ENCODE measurements at places on chromosomes 16 and 17. TPM values are rescaled to one million over a fixed set of nuclear protein-coding genes. Genes with fewer than 3 reads are reported as not detected.

- no peak for DNase-seq
Measured at GRCh38 chr17:68184816-68185436, 62.9 kb upstream of the AMZ2 start.

- DNase-seq, result peak; percentile 46
Measured at GRCh38 chr16:78608305-78608776, 508.9 kb downstream of the WWOX start.

DNA sequence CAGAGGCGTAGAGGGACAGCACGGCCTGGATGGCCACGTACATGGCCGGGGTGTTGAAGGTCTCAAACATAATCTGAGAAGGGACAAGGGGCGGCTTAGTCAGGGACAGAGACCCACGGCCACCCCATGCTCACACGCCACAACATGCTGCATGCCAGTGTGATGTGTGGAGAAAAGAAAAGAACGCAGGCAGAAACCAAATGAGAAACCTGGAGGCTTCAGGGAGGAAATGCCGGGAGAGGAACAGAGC is 1.1 kb downstream of the ACTG1 start:
- DNase-seq, result no peak

DNA sequence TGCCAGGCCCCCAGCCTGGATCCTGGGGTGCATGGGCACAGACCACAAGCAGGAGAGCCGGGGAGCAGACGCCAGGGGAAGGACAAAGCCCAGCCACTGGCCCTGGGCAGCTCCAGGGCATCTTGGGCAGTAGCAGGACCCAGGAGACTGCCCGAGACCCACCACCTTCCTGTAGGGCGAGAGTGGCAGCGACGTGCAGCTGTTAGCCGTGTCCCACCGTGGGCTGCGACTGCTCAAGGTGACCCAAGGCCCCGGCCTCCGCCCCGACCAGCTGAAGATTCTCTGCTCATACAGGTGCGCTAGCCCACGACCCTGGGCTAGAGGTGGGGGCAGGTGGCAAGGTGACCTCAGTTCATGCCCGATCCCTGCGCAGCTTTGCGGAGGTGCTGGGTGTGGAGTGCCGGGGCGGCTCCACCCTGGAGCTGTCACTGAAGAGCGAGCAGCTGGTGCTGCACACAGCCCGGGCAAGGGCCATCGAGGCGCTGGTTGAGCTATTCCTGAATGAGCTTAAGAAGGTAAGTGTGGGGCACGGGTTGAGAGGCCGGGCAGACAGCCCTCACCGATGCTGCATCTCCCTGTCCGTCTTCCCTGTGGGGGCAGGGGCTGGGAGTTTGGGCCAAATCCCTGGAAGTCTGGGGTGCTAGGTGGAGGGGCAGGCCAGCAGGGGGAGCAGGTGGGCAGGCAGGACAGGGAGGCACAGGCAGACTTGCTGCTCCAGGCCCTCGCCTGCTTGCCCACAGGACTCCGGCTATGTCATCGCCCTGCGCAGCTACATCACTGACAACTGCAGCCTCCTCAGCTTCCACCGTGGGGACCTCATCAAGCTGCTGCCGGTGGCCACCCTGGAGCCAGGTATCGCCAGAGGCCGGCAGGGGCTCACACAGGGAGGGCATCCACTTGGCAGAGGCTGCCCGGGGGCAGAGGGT is 13.5 kb upstream of the SMIM5 start:
- no peak for DNase-seq

- no peak for DNase-seq
Measured at GRCh38 chr16:86297866-86298757, 212.2 kb upstream of the FOXF1 start.

DNA sequence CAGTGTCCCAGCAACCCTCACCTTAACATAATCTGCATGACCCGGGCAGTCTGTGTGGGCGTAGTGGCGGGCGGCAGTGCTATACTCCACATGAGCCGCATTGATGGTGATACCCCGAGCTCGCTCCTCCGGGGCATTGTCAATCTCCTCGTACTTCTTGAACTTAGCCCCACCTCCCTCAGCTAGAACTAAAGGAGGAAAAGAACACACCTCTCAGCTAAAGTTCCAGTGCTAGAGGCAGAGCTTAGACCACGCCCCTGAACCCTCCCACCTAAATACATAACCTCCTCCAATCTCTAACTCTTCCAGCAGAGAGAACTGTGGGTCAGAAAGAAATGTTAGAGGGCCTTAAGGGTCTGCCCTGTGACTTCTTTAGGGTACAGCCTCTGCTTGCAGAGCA is 855 bp downstream of the TUFM start:
- peak; percentile 3 for DNase-seq

- no peak for DNase-seq
Measured at GRCh38 chr16:50400312-50400966, 31.7 kb upstream of the BRD7 start.

DNA sequence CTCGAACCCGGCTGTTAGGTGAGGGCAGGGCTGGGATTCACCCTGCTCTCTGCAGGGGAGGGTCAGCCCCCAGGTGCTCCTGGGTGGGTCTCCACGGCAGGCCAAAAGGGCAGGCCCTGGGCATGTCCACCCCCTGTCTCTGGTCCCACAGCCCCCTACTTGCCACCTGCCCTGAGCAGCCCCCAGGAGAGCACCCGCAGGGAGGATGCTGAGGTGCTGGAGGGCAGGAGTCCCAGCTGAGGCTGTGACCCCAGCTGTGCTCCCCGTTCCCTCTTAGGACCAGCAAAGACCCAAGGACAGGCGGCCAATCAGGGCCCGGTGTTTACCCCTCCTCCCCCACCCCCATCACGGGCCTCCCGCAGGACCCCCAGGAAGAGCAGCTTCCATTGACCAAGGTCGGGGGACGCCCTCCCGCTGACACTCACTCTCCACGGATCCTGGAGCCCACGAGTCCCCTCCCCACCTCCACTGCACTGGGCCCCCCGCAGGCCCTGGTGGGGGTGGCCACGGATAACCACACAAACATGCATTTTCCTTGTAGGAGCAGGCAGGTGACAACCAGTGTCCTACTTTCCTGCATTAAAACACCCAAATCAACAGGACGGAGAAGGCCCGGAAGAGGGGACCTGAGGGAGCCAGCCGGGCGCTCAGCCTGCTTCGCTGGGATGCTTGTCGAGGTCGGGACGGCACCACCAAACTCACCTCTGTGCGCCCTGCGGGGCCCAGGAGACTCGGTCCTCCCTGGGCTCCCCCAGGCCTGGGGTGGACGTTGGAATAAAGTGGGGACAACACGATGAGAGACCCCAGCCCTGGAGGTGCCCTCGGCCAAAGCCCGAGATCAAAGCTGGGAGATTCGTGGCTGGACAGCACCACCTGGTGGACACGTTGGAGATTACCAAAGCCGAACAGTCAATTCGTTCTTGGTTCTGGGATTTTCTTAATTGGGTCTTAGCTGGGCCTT is 22.5 kb upstream of the ENPP7 start:
- peak; percentile 38 for DNase-seq

- no peak for DNase-seq
Measured at GRCh38 chr16:56613706-56614105, 5.3 kb downstream of the MT2A start.

DNA sequence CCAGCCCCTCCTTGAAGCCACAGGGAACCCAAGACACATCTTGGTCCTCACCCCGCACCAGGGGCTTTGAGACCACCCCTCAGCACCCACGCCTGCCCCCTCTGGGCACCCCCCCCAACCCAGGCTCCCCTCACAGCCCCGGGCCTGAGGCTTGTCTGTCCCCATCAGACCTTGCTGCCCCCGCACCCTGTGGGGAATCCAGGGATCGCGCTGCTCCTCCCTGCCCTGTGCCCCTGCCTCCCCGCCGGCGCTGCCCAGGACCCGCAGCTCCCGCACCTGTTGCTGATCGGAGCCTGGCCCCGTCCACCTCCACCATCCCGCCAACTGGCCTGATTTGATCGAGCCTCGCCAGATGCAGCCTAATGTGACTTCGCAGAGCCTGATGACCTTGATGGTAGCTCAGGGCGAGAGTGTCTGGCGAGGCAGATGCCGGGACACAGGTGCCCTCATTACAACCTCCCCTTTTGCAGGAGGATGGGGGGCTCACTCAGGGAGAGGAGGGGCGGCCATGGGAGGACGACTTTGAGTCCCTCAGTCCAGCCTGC is 29.0 kb downstream of the SLC25A10 start:
- DNase-seq, result no peak

DNA sequence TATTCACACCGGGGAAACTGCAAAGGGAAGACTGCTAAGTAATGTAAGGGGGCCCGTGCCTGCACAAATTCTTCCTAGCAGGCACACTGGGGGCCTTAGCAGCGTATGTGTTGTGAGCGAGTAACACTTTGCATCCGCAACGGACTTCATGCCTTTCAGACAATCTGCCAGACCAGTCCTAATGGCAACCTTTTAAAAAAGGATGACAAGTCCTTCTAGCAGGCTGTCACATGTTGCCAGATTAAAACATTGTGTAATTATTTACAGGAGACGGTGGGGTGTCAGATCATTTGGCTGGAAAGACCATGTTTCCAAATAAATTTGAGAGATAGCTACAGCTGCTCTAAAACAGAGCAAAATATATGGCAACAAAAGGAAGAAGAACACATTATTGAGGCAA is 46.1 kb downstream of the CPPED1 start:
- no peak for DNase-seq

- DNase-seq, result no peak
Measured at GRCh38 chr17:29054835-29055234, 11.9 kb downstream of the PIPOX start.

GRCh38 chr17:11503308-11504035 is 94.8 kb upstream of the DNAH9 start:
- no peak for DNase-seq

GRCh38 chr17:35560703-35561102 is at the start of gene SLFN14:
SLFN14 (minus strand) TSS chr17:35560819; CDS start chr17:35558062, 2,757 bp downstream.
- DNase-seq, result no peak

- DNase-seq, result peak; percentile 97
Measured at GRCh38 chr17:1684378-1685189, at the start of gene PRPF8. PRPF8 (minus strand) TSS chr17:1684867; CDS start chr17:1684571, 296 bp downstream.

- no peak for DNase-seq
Measured at GRCh38 chr17:1111599-1112443, 68.0 kb downstream of the ABR start.

GRCh38 chr17:36937959-36938565 is 787 bp downstream of the LHX1 start:
- no peak for DNase-seq

DNA sequence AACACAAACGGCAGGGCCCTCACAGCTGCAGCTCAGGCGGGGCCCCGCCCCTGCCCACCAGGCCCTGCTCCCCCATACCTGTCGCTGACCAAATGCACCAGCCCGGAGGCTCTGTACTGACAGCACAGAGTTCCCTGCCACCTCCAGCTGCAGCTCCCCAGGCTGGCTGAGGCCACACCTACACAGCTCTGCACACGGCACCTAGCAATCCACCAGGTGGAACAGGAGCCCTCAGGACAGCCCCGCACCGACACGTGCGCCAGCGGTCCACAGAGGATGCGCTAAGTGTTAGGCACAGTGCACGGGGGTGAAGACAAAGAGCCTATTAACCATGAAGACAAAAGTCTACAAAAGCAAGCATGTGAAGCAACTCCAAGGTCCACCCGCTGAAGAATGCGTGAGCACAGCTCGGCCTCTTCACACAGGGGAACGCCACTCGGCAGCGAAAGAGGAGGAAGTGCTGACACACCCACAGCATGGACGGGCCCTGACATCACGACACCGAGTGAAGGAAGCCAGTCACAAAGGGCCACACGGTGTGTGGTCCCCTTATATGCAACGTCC is 5.4 kb downstream of the ZCCHC14 start:
- peak; percentile 53 for DNase-seq

- no peak for DNase-seq
Measured at GRCh38 chr17:75535119-75535537, 9.6 kb downstream of the LLGL2 start.

DNA sequence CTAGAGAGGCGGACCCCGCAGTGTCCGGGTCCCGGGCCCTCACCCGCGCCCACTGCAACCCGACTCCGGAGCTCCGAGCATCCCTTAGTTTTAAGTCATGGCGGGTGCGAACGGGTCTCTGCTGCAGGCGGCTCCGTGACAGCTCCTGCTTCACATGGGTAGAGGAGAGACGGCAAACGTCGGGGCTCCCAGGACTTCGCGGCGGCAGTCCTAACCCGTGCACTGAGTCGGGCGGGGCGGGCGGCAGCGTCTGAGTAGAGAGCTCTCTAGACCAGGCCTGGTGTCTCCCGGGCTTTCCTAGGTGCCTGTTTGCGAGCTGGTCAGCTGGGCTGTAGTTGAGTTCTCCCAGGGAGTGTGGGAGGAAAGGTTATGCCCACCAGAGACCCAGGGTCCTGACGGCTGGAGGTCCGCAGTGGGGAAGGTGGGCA is 345 bp downstream of the TSC2 start:
- DNase-seq, result no peak

GRCh38 chr16:46690281-46691178 is 1.1 kb downstream of the ORC6 start:
- no peak for DNase-seq

- no peak for DNase-seq
Measured at GRCh38 chr16:31215287-31216162, 1.4 kb downstream of the PYDC1 start.

DNA sequence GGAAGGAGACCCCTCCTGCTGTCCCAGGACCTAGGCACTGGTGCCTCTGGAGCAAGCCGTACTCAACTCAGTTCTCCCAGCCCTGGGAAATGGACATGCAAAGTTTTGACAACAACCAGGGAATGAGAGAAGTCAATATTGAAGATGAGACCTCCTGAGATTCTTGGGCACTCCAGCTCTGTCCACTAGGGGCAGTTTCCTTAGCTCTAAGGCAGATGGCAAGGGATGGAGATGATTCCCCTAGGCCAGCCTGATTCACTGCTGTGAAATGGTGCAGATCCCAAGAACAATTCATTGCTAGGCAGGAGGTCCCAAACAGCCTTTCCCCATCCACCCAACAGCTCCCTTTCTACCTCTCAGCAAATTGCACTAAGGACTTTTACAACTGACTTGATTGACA is 20.5 kb upstream of the SDR42E2 start:
- no peak for DNase-seq

DNA sequence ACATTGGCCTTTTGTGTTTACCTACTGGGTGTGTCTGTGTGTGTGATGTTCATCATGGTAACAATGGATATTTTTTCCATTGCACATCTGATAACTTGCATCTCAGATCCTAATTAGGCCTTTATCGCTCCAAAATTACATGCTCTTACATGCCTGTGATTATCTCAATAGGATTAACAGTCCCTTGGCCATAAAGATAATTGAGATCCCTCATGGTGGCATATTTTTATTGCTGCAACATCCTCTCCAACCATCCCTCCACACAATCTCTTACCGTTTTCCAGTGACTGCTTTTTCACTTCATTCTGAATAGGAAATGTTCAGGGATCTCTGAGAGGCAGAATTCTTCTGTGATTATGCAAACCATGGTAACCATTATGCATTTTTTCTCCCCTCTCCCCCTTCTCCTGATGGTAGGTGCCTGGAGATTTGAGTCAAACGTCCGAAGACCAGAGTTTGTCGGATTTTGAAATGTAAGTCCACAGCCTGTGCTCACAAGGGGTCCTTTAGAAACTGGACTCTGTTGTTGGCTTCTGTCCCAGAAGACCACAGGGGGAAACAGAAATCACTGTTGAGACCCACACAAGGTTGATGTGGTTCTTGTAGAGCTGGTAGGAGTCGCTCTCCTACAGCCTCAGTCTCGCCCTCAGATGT is 405.5 kb downstream of the CPPED1 start:
- no peak for DNase-seq

GRCh38 chr17:43454868-43455267 is 28.9 kb upstream of the DHX8 start:
- DNase-seq, result no peak

The ERN2 gene
- polyA plus RNA-seq, result 0.47 TPM

The KCNG4 gene
- 0.07 TPM for polyA plus RNA-seq

The BANP gene
- polyA plus RNA-seq, result 26.8 TPM

The MSLN gene
- polyA plus RNA-seq, result 17.1 TPM

The OMG gene
- 0.48 TPM for polyA plus RNA-seq

The UBFD1 gene
- 82.7 TPM for polyA plus RNA-seq

The MYH11 gene
- 11.1 TPM for polyA plus RNA-seq

The GRAPL gene
- 7.0 TPM for polyA plus RNA-seq

The ACSM2A gene
- polyA plus RNA-seq, result 88.7 TPM

The FBXW10 gene
- 1.0 TPM for polyA plus RNA-seq

The SDR42E1 gene
- 19.6 TPM for polyA plus RNA-seq

The LITAFD gene
- polyA plus RNA-seq, result not detected

Measured in left kidney (tissue), 8 donors.